ENCODE measurements at places on chromosomes 7 and 10. TPM values are rescaled to one million over a fixed set of nuclear protein-coding genes. Genes with fewer than 3 reads are reported as not detected.

MAGI2 gene
- 3.7 TPM for total RNA-seq

SPRN gene
- total RNA-seq, result under 0.01 TPM

CRHR2 gene
- total RNA-seq, result not detected

SPDYE5 gene
- total RNA-seq, result not detected

CALML5 gene
- not detected for total RNA-seq

AKR1B15 gene
- 2.3 TPM for total RNA-seq

LIPK gene
- not detected for total RNA-seq

CACNB2 gene
- total RNA-seq, result 12.4 TPM
